ENCODE measurements at places on chromosomes 16 and 17.
A peak's percentile ranks its signal among the peaks of the same experiment; 100 is the strongest.

DNA sequence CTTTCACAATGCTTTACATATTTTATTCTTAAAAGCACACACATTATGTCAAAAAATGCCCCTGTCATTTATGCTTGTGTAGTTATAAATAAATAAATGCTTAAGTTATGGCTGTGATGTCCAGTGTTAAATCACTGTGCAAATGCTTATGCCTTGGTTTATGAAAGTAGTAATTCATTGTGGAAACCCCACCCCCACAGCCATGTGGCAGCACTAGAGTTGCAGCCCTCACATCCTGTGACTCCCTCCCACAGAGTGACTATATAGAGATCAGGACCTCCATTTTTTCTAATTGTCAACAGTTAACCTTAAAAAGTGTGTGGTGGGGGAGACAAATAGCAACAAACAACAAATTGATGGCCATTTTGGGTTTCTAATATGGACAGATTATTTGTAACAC, 2.4 kb downstream of the SKAP1 start:
- no peak for DNase-seq

- DNase-seq = no peak
Observed at GRCh38 chr16:59411961-59412841, 678.1 kb upstream of the GOT2 start.

- DNase-seq = no peak
Observed at GRCh38 chr16:53266156-53266555, 168.1 kb upstream of the RBL2 start.

- DNase-seq = no peak
Observed at GRCh38 chr16:71676236-71676635, 48.3 kb downstream of the PHLPP2 start.

DNA sequence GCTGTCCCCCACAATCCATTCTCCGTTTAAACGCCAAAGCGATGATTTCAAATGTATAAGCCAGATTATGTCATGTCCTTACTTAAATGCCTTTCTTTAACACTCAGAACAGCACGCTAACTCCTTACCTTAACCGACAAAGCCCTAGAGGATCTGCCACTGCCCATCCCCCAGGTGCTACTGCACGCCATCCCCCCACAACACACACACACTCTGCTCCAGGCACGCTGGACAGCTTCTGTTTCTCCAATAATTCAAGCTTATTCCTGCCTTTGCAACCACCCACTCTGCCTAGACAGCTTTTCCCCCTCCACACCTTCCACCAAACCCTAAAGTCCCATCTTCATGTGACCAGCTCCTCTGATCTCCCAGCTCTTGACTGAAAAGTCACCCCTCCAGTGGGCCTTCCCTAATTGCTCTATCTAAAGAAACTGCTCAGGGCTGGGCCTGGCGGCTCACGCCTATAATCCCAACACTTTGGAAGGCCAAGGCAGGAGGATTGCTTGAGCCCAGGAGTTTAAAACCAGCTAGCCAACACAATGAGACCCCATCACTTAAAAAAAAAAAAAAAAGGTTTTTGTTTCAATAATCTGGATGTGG, 38.9 kb upstream of the RPL38 start:
- no peak for DNase-seq

DNA sequence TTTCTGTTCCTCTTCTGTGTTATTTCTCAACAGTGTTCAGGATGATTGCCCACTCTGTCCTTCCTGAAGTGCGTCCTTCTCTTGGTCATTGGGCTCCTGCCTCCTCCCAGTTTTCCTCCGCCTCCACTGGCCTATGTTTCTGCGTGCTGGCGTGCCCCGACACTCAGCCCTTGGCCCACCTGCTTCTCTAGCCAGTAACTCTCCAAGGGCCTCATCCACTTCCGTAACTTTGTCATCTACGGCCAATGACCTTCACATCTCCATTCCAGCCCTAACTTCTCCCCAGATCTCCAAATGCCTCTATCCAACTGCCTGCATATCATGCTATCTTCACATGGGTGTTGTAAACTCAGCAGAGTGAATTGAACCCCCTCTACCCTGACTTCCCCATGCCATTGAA, 39.6 kb upstream of the RPL38 start:
- DNase-seq = no peak

DNA sequence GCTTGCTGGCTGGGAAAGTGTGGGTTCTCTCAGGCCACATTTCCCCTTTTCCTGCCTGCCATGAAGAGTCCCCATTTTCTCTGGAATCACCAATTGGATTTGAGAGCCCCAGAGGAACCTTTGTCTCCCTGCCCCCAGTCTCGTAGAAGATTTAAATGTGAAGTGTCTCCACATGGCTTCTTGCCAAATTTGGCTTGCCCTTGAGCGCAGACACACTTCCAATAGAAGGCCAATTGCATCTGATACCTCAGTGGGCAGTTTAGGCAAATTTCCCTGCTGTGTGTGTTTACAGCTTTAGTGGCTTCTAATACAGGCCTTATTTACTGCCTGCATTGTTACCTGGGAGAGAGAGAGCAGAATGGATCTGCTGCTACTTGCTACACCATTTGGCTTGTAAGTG, 29.7 kb downstream of the CDK5R1 start:
- DNase-seq = no peak

DNA sequence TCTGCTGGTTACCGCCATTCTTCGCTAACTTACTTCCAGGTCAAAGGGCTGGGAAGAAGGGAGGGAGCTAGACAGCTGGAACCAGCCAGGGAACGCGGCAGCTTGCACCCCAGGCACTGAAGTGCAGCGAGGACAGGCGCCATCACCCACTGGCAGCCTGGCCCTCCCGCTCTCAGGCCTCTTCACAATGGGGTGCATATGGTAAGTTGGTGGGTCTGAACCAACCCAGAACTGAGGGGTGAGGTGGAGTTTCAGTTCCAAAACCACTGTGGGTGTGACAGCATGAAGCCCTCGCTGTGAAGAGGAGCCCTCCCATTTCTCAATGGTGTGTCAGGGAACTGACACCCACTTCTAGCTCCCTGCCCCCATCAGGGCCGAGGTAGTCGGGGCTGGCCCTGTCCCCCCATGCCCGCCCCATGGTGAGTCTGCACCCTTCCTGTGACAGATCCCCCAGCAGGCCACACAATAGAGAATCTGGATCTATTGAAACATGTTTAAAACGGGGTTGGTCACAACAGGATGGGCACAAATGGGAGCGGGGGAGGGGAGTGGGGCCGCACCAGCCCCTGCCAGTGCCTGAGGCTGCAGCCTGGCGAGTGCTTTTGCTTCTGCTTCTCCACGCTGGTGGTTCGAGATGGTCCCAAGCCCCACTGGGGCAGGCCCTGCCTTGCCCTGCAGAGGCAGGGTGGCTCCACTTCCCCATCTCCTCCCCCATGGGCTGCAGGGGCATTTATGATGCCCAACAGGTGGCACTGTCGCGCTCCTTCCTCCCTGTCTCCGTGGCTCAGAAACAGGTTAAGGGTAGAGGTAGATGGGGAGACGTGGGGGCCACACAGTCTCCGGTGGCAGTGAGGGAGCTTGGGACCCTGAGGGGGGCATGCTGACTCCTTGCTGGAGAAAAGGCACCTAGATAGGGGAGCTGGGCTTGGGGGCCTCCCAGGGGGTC, 2.3 kb downstream of the LIMD2 start:
- peak; percentile 62 for DNase-seq

DNA sequence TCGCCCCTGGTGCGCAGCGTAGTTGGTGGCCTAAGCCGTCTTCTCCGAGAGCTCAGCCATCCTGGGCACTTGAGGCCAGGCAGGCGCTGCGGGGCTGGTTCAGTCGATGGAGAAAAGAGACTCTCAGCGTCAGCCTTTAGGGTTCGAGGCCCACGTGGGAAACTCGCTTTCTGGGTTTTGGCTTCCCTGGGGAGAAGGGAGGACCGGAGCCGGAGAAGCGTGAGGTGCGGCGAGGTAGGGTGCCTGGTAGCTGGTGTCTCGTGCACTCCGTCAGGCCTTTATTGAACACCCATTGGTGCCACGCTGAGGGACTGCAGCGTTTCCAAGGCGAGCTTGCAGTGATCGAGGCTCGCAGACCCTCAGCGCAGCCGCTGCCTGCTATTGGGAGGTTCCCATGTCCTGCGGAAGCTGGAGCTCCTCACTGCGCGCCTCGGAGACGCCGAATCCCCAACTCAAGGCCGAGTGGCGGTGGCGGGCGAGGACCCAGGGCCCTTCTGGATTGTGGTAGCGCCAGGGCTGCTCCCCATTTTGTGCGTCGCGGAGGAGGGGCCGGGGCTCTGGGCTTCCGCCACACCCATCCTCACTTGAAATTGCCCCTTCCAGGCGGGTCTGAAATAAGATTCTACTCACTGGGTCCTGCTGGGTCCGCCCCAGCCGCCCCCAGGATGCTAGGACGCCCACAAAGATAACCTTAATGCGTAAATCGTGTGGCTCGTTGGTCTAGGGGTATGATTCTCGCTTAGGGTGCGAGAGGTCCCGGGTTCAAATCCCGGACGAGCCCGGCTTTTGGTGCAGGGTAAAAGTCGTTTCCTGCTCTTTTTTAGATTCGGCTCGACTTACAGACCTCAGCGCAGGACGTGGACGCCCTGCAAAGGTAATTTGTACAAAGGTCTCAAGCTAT, 1.2 kb downstream of the OR1F1 start:
- DNase-seq = peak; percentile 64

DNA sequence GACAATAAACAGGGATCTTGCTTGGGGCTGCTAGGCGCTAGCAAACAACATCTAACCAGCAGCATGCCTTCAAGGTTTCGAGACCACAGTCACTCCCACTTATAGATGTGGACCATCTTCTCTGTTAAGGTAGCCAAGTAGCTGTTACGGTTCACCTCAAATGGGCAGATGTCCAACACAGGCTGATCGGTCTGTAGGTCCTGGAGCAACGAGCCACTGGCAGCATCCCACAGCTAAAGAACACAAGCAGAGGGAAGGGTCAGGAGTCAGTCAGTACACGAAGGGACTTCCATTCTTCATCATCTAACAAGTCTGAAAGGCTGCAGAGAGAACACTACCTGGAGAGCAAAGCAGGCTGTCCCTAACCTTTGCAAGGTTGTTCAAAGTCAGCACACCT, 16.9 kb upstream of the GLG1 start:
- no peak for DNase-seq

DNA sequence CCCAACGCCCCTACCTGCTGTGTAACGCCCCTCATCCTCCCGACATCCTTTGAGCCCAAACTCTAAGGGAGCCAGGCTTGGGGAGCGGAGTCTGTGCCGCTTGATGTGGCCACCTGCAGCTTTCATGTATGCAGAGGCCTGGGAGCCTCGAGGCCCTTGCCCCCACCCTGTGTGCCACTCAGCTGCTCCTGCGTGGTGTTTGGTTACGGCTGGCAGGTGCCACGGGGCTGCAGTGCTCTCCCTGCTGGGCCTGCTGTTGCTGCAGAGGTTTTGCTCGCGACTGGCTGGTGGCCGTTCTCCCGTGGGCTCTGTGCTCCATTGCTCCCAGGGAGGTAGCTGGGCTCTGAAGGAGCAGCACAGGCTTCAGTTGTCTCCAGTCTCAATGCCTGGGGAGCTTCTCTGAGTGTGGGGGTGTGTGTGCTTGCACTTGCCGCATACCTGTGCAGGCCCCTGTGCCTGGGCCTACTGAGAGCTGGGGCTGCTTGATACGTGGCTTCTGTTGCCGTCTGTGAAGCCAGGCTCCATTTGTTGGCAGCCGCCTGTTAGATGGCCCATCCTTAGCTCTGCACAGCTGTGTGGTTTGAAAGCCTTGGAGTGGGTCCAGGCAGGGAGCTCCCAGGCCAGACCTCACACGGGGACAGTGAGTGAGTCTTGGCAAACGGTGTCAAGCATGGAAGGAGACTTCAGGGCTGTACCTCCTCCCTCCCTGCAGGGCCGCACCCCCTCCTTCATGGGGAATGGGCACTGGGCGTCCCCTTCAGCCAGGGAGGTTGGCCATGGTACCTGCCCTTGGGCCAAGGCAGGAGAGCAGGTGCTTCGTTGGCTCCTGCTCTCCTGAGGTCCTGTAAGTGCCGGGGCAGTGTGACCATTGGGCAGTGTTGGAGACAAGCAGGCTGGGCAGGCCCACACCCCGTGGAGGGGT, 47.2 kb downstream of the PDPK1 start:
- no peak for DNase-seq

- no peak for DNase-seq
Observed at GRCh38 chr16:80319181-80319580, 221.6 kb upstream of the DYNLRB2 start.

DNA sequence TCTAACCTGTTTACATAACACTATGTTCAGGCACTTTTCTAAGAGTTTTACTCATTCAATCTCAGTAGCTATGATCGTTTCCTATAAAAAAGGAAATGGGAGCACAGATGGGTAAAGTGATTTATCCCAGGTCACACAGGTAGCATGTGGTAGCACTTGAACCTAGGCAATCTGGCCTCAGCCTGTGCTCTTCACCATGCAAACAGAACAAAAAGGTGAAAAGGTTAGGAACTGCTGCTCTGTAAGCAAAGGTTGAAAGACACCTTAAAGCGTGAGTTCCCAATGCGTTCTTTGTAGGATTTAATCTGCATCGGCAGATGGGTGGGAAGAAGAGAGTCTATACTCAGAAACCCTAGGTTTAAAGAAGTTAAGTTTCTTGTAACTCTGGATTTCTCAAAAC, 14.9 kb upstream of the KLHL11 start:
- DNase-seq = no peak

GRCh38 chr16:11360641-11361373, 15.5 kb downstream of the RMI2 start:
- no peak for DNase-seq

GRCh38 chr17:73335591-73336407, 24.0 kb upstream of the CDC42EP4 start:
- DNase-seq = no peak

- no peak for DNase-seq
Observed at GRCh38 chr17:1909985-1910384, 80.2 kb downstream of the RPA1 start.

DNA sequence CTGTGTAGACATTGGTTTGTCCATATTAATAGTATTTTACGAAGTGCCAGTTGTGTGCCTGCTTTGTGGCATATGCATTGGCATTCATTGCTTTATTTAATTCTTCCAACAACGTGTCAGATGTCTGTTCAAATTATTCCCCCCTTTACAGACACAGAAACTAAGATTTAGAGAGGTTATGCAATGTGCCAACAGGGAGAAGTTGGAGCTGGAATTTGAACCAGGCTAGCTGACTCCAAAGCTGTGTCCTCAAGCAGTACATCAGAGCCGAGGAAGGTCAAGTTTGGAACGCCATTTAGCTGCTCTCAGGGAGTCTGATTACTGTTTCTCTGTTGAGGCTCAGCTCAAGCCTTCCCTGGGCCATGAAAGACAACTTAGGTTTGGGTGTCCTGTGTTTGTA, 232.3 kb downstream of the WWOX start:
- no peak for DNase-seq

GRCh38 chr17:65898651-65899050, 293.3 kb downstream of the CEP112 start:
- DNase-seq = no peak

DNA sequence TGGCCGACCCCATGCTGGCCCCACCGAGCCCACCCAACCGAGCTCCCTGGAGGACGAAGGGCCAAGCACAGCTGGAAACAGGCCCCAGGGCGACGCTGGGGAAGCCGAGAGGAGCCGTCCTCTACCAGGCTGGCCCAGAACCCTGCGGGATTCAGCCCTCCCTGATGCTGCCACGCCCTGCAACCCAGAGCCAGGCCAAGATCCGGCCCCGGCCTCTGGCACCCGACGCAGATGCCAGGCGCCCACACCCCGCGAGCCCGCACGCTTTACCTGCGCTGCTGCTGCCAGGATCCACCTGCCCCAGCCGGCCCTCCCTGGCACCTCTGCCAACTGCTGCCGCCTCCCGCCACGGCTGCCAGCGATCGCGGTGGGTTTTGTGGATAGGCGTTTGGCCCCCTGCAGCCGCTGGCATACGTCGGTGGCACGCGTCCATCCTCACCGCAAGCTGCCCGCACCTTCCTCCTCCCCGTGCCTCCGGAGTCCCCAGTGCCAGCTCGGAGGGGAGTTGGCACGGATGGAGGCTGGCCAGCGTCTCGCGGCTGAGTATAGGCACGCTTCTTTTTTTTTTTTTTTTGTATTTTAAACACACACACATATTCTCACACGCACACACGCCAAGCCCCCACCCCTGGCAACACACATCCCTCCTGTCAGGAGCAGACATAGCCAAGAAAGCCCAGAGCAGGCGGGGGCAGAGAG, 41.3 kb upstream of the ACSF3 start:
- DNase-seq = no peak

All from activated CD8-positive, alpha-beta memory T cell treated with anti-CD3 and anti-CD28 coated beads for 48 hours (primary cell).